HTR-8/SVneo (cell line): ENCODE measurements at places on chromosomes 7 and 10.
A peak's percentile ranks its signal among the peaks of the same experiment; 100 is the strongest.

DNA sequence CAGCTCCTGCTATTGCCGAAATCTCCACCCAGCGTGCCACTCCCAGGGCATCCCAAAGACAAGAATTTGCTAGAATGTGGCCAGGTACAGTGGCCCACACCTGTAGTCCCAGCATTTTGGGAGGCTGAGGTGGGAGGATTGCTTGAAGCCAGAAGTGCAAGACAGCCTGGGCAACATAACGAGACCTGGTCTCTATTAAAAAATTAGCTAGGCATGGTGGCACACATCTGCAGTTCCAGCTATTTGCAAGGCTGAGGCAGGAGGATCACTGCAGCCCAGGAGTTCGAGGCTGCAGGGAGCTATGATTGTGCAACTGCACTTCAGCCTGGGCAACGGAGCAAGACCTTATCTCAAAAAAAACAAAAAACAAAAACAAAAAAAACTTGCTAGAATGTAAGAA, 73.3 kb upstream of the LYZL2 start:
- DNase-seq = no peak

DNA sequence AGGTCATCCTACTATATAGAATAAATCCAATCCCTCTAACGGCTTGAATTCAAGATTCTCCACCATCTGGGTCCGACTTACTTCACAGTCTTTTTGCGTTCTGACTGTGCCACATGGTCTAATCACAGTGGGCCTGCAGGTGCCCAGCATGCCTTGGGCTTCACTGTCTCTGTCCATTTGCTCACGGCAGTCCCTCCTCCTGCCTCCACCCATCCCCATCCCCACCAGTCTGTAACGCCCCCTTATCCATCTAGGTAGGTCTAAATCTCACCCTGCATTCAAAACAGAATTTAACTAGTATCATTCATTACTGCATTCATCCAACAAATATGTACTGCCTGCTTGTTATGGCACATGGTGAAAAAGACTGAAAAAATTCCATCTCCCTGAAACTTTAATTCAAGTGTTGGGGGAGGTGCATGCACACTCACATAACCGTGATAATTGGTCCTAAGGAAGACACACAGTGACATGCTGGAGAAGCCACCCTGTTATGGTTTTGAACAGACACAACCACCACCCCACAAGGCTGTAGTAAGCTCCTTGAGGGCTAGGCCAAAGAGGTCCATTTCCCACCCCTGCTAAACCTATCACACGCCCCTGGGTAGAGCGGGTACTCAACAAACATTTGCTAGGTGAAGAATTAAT, 24.2 kb downstream of the SORBS1 start:
- DNase-seq = no peak

- DNase-seq = no peak
Measured at GRCh38 chr10:5896208-5897052, 6.4 kb downstream of the FBH1 start.

GRCh38 chr7:107123392-107123791, 45.4 kb upstream of the HBP1 start:
- no peak for DNase-seq

DNA sequence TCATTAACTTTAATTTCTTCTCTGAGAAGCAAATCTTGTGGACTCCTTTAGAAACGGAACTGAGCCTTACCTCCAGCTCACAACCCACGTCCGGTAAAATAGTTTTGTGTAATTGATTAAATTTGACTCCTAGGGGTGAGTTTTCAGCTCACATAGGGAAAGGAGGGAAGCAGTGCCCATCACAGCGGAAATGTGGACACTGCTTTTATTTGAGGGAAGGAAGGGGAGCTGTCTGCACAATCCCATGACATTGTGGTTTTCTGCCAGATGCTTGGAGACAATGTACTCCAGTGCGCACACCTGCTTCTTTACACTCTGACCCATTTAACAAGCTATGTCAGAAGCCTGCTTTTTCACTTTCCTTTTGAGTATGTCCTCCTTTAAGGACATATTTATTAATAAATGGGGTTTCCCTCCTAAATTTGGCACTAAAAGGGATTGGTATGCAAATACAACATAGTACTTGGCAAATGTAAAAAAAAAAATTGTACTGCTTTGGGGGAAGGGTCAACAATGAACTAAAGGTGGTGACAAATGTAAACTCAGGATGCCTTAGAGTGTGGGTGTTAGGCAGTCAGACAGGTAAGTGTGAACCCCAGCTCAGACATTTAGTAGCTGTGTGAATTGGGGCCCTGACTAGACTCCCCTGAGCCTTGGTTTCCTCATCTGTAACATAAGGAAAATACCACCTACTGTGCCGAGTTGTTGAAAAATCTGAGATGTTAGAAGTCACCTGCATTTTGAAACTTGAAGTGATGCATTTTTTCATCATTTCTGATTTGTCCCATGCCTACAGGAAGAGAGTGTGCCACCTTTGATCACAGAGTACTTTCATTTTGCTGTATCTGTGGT, 90.2 kb upstream of the KLF6 start:
- no peak for DNase-seq

DNA sequence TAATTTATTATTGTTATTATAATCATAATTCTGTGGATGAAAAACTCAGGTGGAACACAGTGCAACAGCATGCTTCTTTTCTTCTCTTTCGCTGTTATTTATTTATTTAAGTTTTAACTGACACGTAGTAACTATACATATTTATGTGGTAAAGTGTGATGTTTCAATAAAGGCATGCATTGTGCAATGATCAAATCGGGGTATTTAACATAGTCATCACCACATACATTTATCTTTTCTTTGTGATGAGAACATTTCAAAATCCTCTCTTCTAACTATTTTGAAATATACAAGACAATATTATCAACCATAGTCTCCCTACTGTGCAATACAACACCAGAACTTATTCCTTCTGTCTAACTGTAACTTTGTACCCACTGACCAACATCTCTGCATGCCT, 152.5 kb upstream of the LYZL1 start:
- no peak for DNase-seq

- DNase-seq = no peak
Measured at GRCh38 chr10:16856567-16856966, 39.3 kb upstream of the RSU1 start.

- DNase-seq = no peak
Measured at GRCh38 chr7:106419455-106420182, 134.8 kb upstream of the NAMPT start.

DNA sequence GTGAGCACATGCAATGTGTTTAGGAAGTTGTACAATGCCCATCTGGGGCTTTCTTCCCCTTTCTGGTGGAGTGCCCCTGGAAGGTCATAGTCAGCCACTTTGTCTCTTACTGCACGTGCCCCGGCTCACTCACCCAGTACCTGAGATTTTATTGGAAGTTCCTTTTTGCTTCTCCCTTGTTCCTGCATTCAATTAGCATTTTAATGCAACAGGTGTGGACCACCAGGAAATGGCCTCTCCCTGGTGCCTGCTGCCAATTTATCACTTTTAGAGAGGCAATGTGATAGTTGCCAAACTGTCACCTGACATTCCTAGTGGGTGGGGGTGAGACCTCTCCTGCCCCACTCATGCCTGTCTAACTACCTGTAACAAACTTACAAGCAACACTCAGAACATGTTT, 293.4 kb upstream of the DKK1 start:
- DNase-seq = no peak

DNA sequence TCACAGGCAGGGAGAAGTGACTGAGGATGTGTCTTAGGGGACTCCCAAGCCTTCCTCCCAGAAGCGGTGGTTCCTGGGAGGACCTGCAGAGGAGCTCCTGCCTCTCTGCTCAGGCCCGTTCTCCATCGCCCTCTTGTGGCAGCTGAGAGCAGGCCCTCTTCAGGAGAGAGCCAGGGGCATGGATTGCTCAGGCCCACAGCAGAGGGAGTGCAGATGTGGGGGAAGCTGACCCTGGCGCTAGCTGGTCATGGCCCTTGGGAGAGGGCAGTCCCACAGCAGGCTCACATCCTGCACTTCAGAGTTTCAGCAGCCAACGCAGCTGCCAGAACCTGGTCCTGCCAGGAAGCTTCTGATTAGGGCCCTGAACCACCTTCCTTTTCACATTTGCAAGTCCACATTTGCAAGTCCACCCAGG, 94.8 kb upstream of the TARP start:
- DNase-seq = peak; percentile 50

DNA sequence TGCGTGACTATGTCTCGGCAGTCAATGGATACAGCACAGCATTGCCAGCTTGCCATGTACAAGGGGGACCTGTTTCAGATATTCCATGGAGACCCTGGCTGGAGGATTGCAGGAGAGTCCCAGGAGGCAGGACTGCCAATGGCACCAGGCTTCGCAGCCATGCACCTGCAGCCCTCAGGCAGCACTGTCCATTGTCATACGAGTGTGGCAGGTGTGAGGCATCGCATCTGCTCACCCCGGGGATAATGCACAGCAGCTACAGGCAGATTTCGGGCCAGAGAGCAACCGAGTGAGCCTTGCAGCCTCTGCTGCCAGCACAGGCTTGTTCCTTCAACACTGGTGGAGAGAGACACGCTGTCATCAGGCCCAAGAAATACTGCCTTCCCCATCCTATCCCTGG, 415.1 kb downstream of the PAXIP1 start:
- DNase-seq = no peak

GRCh38 chr7:762885-763284, 35.8 kb upstream of the PRKAR1B start:
- no peak for DNase-seq

DNA sequence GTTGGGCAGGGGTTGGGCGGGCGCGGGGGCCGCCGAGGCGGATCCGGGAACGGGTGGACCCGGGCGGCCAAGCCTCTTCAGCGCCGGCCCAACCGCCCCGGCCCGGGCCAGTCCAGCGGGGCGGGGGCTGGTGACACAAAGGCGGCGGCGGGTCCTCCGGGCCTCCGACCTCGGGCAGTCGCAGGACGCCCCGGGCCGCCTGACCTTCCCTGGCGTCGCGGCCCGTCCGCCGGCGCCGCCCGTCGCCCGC, 54.2 kb downstream of the METTL2B start:
- no peak for DNase-seq

GRCh38 chr10:132993271-132994184, 51.2 kb upstream of the CFAP46 start:
- no peak for DNase-seq

- peak; percentile 95 for DNase-seq
Measured at GRCh38 chr7:89232-90019, 102.9 kb upstream of the FAM20C start.

- no peak for DNase-seq
Measured at GRCh38 chr7:101678658-101679057, 49.6 kb upstream of the MYL10 start.

DNA sequence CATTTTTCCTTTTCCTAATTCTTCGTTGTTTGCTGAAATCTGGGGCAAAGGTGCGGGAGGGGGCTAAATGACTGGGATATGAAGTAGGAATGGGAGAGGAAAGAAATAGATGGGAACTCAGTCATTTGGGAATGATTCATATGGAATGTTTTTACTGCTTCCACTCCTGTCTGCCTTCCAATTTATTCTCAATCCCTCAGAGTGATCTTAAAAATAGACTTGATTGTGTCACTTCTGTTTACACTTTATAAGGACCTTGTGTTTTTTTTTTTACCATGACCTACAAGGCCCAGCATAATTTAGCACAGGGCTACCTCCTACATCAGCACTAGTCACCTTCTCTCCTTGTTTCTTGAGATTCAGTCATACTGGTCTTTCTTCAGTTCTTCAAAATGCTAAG, 97.9 kb downstream of the PTEN start:
- peak; percentile 12 for DNase-seq

GRCh38 chr7:38181111-38181510, 3.1 kb downstream of the STARD3NL start:
- DNase-seq = no peak

GRCh38 chr7:135240441-135240840, 6.8 kb downstream of the STRA8 start:
- DNase-seq = no peak

DNA sequence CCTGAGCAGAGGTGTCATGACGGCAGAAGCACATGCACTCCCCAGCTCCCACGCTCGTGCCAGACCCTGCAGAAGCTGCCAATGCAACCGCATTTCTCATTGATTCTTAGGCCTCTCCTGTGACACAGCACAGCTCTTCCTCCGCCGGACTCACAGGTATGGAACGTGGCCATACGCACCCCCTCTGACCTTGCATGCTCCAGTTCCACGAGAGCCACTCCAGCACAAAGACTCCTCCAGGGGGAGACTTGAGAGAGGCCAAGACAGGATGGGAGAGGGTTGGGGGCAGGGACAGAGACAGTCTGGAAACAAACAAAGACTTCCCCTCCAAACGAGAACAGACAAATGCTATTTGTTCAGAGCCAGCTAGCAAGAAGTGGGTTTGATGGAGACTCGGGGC, 124.3 kb upstream of the PPP2R2D start:
- DNase-seq = no peak

- DNase-seq = no peak
Measured at GRCh38 chr7:97130417-97131139, 13.1 kb downstream of the SDHAF3 start.

DNA sequence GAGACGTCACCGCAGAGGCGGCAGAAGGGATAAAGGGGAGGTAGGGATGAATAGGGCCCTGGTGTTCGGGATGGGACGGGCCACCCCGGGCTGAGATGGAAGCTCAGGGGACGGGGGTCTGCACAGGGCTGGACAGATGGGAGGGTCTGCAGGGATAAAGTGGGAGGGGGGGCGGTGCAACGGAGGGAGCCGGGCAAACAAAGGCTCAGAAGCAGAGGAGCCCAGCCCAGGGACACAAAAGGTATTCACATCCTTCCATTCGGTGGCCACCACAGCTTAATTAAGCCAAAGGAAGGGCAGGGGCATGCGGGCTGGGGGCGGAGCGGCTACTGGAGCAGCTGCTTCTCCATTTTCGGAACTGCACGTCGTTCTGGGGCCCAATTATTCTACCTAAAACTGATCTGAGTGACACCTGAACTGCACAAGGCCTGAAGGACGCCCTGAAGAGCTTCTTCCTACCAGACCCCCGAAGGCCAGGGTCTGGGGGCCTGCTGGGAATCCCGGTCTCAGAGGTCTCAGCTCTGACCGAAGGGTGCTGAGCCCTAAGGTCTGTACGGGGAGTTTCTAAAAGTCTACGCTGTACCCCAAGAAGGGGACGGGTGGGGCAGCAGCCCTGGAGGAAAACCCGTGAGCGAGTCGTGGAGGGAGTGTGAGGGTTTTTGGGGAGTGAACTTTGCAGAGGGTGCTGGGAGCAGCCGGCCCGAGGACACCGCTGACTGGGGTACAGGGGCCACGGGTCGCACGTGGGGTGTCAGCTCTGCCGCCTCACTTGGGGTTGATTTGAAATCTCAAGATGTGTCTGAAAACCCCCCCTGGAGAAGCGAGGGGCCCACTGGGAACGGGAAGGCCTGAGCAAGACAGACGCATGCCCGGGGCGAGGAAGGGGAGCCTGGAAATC, 334.8 kb downstream of the DNAJB6 start:
- no peak for DNase-seq

- no peak for DNase-seq
Measured at GRCh38 chr7:37690206-37690605, 6.6 kb downstream of the GPR141 start.
